Activated CD4-positive, alpha-beta T cell treated with anti-CD3 and anti-CD28 coated beads, Interleukin-2, amount 10 ng/mL, durations not matched to agents 7 days and 5 days (primary cell): ENCODE measurements at places on chromosomes 1 and 21. TPM values are rescaled to one million over a fixed set of nuclear protein-coding genes. Genes with fewer than 3 reads are reported as not detected.

Gene SYCP1
- total RNA-seq = not detected

Gene MIXL1
- total RNA-seq = not detected

Gene SLC25A44
- 28.0 TPM for total RNA-seq

Gene GJA8
- not detected for total RNA-seq

Gene SLC6A9
- 4.8 TPM for total RNA-seq

Gene CCDC30
- 2.2 TPM for total RNA-seq

Gene HCN3
- 3.4 TPM for total RNA-seq

Gene OR2L5
- not detected for total RNA-seq

Gene S100A1
- not detected for total RNA-seq

Gene KIF26B
- not detected for total RNA-seq

Gene RBM11
- total RNA-seq = 1.8 TPM

GRCh38 chr1:94851571-94851970 lies 31.4 kb downstream of the SLC44A3 start:
- H3K4me1 ChIP-seq = no peaks in the 10 kb centered on the region
- H3K27me3 ChIP-seq = peaks cover 4% of the 10 kb centered on the region
- no peak for DNase-seq
- no peak overlapping the region for H3K27ac ChIP-seq
- no peaks in the 10 kb centered on the region for H3K36me3 ChIP-seq
- H3K4me3 ChIP-seq = no peak overlapping the region

- H3K4me1 ChIP-seq = peaks cover 5% of the 10 kb centered on the region
- peak; percentile 80 for DNase-seq
- H3K27ac ChIP-seq = no peak overlapping the region
- H3K36me3 ChIP-seq = no peaks in the 10 kb centered on the region
- no peaks in the 10 kb centered on the region for H3K27me3 ChIP-seq
Observed at GRCh38 chr1:39973503-39974135, 18.7 kb downstream of the MFSD2A start.

GRCh38 chr1:204190212-204191211 lies 5.8 kb downstream of the KISS1 start:
- H3K27ac ChIP-seq = no peak overlapping the region
- no peak overlapping the region for H3K4me3 ChIP-seq
- no peak for DNase-seq
- peaks cover 42% of the 10 kb centered on the region for H3K27me3 ChIP-seq
- no peaks in the 10 kb centered on the region for H3K36me3 ChIP-seq

GRCh38 chr1:180930687-180931086 lies 18.0 kb downstream of the KIAA1614 start:
- H3K4me3 ChIP-seq = no peak overlapping the region
- H3K27me3 ChIP-seq = no peaks in the 10 kb centered on the region
- H3K36me3 ChIP-seq = no peaks in the 10 kb centered on the region

GRCh38 chr1:30052178-30052577 lies 671.2 kb downstream of the MATN1 start:
- no peaks in the 10 kb centered on the region for H3K4me1 ChIP-seq
- no peak overlapping the region for H3K27ac ChIP-seq
- no peak for DNase-seq
- no peak overlapping the region for H3K4me3 ChIP-seq
- peaks cover 11% of the 10 kb centered on the region for H3K27me3 ChIP-seq

GRCh38 chr1:183632964-183633363 lies 2.6 kb downstream of the ARPC5 start:
- peak overlapping the region; percentile 100 for H3K4me3 ChIP-seq
- peak overlapping the region; percentile 93 for H3K27ac ChIP-seq
- no peak for DNase-seq
- peaks cover 54% of the 10 kb centered on the region for H3K4me1 ChIP-seq

GRCh38 chr1:187903223-187903622 lies 1074.5 kb downstream of the PLA2G4A start:
- H3K36me3 ChIP-seq = no peaks in the 10 kb centered on the region
- H3K4me3 ChIP-seq = no peak overlapping the region
- H3K27ac ChIP-seq = no peak overlapping the region
- H3K4me1 ChIP-seq = no peaks in the 10 kb centered on the region
- no peaks in the 10 kb centered on the region for H3K27me3 ChIP-seq
- no peak for DNase-seq

DNA sequence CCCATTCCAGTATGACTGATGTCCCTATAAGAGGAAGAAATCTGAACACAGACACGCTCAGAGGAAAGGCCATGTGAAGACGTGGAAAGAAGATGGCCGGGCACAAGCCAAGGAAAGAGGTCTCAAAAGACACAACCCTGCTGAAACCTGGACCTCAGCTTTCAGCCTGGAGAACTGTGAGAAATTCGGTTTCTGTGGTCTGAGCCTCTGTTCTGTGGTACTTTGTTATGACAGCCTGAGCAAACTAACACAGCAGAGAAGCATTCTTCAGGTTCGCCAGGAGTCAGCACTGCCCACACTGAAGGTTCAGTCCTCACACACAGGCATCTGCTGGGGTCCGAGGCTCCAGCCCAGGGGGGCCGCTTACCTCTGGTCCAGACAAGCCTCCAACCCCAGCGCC lies 37.7 kb downstream of the SEC16B start:
- DNase-seq = no peak
- no peak overlapping the region for H3K4me3 ChIP-seq
- no peaks in the 10 kb centered on the region for H3K4me1 ChIP-seq
- H3K27ac ChIP-seq = no peak overlapping the region
- no peaks in the 10 kb centered on the region for H3K27me3 ChIP-seq
- no peaks in the 10 kb centered on the region for H3K36me3 ChIP-seq

- H3K4me1 ChIP-seq = peaks cover 6% of the 10 kb centered on the region
- H3K36me3 ChIP-seq = no peaks in the 10 kb centered on the region
- no peak for DNase-seq
- peaks cover 31% of the 10 kb centered on the region for H3K27me3 ChIP-seq
- no peak overlapping the region for H3K27ac ChIP-seq
- no peak overlapping the region for H3K4me3 ChIP-seq
Observed at GRCh38 chr1:22139066-22139594, 3.8 kb downstream of the WNT4 start.

DNA sequence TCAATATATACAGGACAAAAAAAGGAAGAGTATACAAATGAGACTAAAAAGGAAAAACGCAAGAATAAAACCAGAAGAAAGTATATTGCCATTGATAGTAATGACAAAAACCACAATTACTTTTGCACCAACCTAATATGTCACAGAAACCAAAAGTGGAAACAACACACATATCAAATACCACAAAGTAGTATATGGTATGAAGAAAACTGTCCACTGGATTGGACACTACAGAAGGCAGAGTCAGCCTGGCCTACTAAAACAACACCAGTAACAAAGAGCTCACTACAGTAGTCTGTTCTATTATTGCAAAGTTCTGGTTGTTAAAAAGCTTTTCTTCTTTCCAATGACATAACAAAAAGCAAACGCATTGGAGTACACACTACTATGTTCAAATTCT lies 17.7 kb downstream of the TESK2 start:
- H3K27me3 ChIP-seq = no peaks in the 10 kb centered on the region
- no peaks in the 10 kb centered on the region for H3K36me3 ChIP-seq
- no peak overlapping the region for H3K27ac ChIP-seq
- H3K4me3 ChIP-seq = no peak overlapping the region
- peaks cover 1% of the 10 kb centered on the region for H3K4me1 ChIP-seq
- DNase-seq = no peak

GRCh38 chr1:109197158-109198042 lies 16.3 kb upstream of the SARS1 start:
- H3K27me3 ChIP-seq = no peaks in the 10 kb centered on the region
- no peaks in the 10 kb centered on the region for H3K36me3 ChIP-seq
- peaks cover 35% of the 10 kb centered on the region for H3K4me1 ChIP-seq
- H3K4me3 ChIP-seq = no peak overlapping the region
- peak overlapping the region; percentile 37 for H3K27ac ChIP-seq
- DNase-seq = no peak

- H3K4me1 ChIP-seq = no peaks in the 10 kb centered on the region
- no peak overlapping the region for H3K27ac ChIP-seq
- no peaks in the 10 kb centered on the region for H3K27me3 ChIP-seq
- H3K36me3 ChIP-seq = no peaks in the 10 kb centered on the region
- DNase-seq = no peak
Observed at GRCh38 chr1:69533343-69533742, 34.4 kb upstream of the LRRC7 start.

- DNase-seq = no peak
- peak overlapping the region; percentile 9 for H3K27ac ChIP-seq
- peaks cover 14% of the 10 kb centered on the region for H3K36me3 ChIP-seq
Observed at GRCh38 chr21:33441489-33442477, 38.0 kb downstream of the TMEM50B start.

GRCh38 chr1:87150143-87150542 lies 178.5 kb upstream of the LMO4 start:
- H3K36me3 ChIP-seq = no peaks in the 10 kb centered on the region
- DNase-seq = no peak
- H3K4me3 ChIP-seq = no peak overlapping the region
- H3K4me1 ChIP-seq = peaks cover 11% of the 10 kb centered on the region
- no peak overlapping the region for H3K27ac ChIP-seq

DNA sequence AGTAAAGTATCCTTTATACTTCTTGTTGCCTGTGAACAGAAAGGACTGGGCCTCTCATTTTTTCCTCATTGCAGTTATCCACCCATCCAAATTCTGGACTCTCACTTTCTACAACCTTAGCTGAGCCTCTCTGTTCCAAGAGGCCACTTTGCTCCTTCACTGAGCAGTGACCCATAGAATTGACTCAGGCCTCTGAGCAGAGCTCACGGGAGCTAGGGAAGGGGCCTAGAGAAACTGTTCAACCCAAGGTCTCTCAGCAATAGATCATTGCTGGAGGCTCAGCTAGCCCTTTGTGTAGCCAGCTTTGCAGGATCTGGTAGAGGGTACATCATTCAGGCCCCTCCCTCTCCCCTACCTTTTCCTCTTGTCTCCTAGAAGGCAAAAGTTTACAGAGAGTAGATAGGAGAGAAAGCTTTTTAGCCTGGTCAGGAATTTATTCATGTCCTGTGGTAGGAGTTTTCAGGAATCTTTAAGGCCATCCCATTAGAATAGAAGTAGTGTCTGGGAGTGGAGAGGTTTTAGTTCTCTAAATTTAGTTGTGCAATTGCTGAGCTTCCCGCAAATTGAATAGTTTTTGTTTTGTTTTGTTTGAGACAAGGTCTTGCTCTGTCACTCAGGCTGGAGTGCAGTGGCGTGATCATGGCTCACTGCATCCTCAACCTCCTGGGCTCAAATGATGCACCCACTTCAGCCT lies 6.7 kb downstream of the INTS3 start:
- H3K36me3 ChIP-seq = peaks cover 13% of the 10 kb centered on the region
- no peak for DNase-seq
- H3K4me3 ChIP-seq = no peak overlapping the region
- H3K4me1 ChIP-seq = peaks cover 30% of the 10 kb centered on the region
- no peaks in the 10 kb centered on the region for H3K27me3 ChIP-seq

- no peaks in the 10 kb centered on the region for H3K27me3 ChIP-seq
- H3K4me3 ChIP-seq = no peak overlapping the region
- H3K36me3 ChIP-seq = no peaks in the 10 kb centered on the region
- no peak for DNase-seq
- H3K27ac ChIP-seq = no peak overlapping the region
Observed at GRCh38 chr1:2611031-2611501, 21.8 kb downstream of the MMEL1 start.

DNA sequence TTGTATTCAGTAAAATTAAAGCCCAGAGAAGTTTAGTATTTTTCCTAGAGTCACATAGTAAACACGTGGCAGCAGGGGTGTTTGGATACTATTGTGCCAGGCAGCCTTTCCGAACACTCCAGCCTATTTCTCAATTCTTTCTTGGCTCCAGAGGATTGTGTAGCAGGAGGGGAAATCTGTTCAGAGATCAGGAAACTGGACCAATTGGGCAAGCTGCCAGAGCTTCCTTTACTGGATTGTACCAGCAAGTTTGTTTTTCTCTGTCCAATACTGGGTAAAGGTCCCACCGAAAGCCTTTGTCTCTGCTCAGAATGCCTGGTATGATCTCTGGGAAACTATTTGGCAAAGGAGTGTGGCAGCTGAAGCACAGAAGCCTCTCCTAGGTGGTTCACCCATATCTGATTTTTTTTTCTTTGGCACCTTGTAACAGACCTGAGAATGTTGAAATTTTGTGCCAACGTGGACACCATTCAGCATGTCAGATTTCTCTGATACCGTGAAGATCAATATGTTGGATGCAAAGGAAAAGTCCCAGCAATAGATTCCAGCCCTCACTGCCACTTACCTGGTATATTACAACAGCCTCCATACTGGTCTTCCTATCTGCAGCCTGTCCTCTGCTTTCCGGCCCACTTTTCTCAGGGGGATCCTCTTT lies 126.2 kb downstream of the FGGY start:
- H3K4me1 ChIP-seq = no peaks in the 10 kb centered on the region
- H3K27ac ChIP-seq = no peak overlapping the region
- no peak for DNase-seq
- no peak overlapping the region for H3K4me3 ChIP-seq
- no peaks in the 10 kb centered on the region for H3K36me3 ChIP-seq

GRCh38 chr1:206479183-206480125 lies 9.2 kb downstream of the IKBKE start:
- peak overlapping the region; percentile 63 for H3K27ac ChIP-seq
- peak; percentile 72 for DNase-seq
- H3K4me1 ChIP-seq = peaks cover 27% of the 10 kb centered on the region
- H3K36me3 ChIP-seq = peaks cover 62% of the 10 kb centered on the region
- H3K4me3 ChIP-seq = no peak overlapping the region

- H3K36me3 ChIP-seq = no peaks in the 10 kb centered on the region
- H3K4me1 ChIP-seq = no peaks in the 10 kb centered on the region
- H3K27ac ChIP-seq = no peak overlapping the region
Observed at GRCh38 chr1:118043624-118044023, 114.1 kb downstream of the WDR3 start.

DNA sequence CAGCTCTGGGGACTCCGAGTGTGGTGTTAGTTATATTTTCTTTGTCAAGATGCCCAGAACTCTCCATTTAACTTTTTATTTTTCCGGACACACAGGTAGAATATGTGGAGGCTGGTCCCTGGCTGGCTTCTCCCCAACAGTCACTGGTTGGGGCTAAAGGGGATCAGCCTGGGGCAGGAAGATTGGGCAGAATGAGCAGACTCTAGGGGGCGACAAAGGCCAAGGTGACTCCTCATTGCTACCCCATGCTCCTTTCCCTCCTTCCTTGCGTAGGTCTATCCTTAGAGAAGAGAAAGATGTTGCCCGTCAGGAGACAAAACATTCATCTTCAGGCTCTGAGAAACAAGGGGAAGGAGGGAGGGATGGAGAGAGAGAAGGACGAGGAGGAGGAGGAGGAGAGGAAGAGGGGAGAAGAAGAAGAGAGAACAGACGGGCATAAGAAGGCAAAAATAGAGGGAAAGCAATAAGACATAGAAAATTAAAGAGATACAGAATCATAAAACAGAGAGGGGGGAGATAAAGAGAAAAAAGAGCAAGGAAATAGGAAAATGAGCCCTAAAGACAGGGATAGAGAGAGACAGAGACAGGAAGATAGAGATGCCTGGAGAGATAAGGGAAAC lies 89.9 kb downstream of the FOXD2 start:
- DNase-seq = no peak
- no peaks in the 10 kb centered on the region for H3K4me1 ChIP-seq
- H3K36me3 ChIP-seq = no peaks in the 10 kb centered on the region
- peaks cover 53% of the 10 kb centered on the region for H3K27me3 ChIP-seq

GRCh38 chr1:236067854-236068454 lies 3.1 kb upstream of the NID1 start:
- no peak overlapping the region for H3K4me3 ChIP-seq
- no peak overlapping the region for H3K27ac ChIP-seq
- H3K36me3 ChIP-seq = no peaks in the 10 kb centered on the region
